ENCODE measurements at places on chromosomes 6 and 20.

- no peak for DNase-seq
These were observed 215.9 kb downstream of the ARHGAP18 start for GRCh38 chr6:129494099-129494498.

DNA sequence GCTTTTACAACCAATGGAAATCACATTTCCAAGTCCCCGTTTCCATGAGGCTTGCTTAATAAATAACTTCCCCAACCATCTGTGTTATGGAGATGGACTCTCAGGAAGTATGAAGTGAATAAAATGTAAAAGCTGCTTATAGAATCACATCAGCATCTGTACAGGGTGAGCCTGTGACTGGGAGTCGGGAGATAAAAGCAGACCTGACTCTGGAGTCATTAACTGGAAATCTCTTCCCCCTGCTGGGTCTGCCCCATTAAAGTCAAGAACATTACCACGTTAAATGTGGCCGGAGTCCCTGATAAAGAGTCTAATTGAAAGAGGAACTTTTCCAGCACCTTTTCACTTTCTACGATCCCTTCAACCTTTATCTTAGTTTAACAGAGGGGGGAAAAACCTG lies 368.5 kb downstream of the DOK5 start:
- DNase-seq, result no peak

GRCh38 chr6:36938536-36938935 lies 16.0 kb upstream of the PI16 start:
- DNase-seq, result no peak

DNA sequence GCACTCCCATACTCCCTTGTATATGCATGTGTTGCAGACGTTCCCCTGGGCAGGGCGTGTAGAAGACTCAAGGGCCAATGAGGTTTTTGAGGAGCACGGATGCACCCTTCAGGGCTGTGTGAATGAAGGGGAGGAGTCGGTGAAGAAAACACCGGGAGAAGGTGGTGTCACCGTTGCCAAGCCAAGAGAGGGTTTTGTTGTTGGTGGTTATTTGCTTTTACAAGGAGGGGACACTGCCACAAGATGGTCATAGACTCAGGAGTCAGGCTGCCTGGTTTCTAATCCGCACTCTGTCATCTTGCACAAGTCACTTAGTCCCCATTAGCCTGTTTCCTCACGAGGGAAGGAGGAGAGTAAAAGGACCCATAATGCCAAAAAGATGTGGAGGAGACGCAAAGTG lies 124.0 kb downstream of the PXDC1 start:
- no peak for DNase-seq

DNA sequence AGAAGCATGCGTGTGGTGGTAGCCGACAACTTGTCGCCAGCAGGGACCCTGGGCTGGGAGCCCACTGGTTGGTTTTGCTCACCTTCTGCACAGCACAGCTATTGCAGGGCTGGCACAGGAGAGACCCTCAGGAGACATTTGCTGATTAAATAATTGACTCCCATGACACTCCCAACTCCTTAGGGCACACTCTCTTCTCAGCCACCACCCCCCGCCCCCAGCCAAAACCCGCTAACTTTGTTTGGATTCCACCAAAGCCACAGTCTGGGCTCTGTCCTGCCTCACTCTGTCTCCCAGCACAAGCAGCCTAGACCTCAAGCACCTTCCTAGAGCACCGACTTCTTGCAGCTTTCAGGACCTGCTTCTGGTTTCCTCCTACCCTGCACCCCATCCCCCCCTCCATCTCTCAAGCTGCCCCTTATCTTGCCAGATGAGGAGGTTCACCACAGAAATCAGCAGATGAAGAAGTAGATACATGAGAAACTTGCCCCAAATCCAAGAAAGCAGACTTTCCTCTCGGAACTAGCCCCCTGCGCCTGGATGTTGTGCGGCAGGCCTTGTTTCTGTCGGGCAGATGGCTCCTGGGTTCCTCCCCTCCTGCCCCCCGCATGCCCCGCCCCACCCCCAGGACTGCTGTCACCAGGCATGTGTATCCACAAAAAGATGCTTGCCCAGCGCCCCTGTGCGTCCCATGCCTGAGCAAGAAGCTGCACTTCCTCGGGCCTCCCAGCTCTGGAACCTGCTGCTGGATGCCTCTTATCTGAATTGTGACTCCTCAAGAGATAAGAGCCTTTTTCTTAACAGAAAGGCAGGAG lies 35.0 kb upstream of the CD93 start:
- DNase-seq, result no peak

GRCh38 chr20:37575884-37576283 lies 48.2 kb upstream of the BLCAP start:
- no peak for DNase-seq
